Peyer's patch (tissue), 4 donors: ENCODE measurements at places on chromosomes 6 and 20. TPM values are rescaled to one million over a fixed set of nuclear protein-coding genes. Genes with fewer than 3 reads are reported as not detected.

RHAG gene
- not detected for total RNA-seq

SLC25A27 gene
- total RNA-seq: 24.1 TPM

- no peak for DNase-seq
Observed at GRCh38 chr6:77371748-77372147, 91.5 kb downstream of the HTR1B start.

DNA sequence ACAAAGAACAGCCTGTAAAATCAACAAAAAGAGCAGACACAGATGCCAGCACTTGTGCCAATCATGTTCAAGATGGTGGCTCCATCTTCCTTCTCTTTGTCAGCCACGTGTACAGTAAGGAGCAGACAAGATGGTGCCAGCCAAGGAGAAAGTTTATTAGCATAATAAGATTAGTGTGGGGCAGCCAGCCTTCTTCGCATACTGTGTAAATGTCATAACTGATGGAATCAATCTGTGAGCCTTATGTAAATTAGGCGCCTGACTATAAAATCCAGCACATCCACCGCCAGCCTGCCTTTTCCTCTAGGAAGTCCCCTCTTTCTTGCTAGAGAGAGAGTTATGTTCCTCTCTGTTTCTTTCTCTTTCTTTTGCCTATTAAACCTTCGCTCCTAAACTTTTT, 99.7 kb upstream of the RALGAPA2 start:
- no peak for DNase-seq

DNA sequence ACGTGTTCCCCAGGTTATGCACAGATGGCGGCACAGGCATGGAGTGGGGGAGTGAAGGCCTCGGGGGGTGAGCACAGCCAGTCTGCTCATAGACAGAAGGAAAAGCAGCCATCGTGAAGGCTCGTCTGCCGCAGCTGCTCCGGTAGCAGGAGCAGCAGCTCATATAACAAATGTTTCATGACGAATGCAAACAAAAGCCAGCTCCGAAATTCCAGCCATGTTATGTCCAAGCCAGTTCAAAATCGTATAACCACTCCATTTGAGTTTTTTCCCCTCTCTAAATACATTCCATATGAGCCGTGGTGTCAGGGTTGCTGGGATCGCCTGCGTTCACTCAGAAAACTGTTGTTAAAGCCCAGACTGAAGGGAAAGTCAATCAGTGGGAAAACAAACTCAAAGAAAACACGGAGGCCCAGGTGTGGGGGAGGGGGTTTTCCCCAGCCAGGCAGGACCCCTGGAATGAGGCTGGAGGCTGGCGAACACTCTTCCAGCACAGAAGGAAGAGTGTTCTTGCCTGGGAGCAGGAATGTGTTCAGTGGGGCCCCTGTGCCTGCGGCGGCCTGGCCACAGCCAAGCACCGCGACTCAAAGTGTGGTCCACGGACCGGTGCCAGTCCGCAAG, 280.4 kb upstream of the TAB2 start:
- no peak for DNase-seq

GRCh38 chr6:168261234-168261633, 58.3 kb downstream of the DACT2 start:
- DNase-seq: no peak

GRCh38 chr20:1867495-1868260, 27.5 kb upstream of the SIRPA start:
- DNase-seq: no peak

- no peak for DNase-seq
Observed at GRCh38 chr6:123849406-123849805, 45.7 kb downstream of the NKAIN2 start.
